LoVo (cell line): ENCODE measurements at places on chromosomes 13 and 19.

DNA sequence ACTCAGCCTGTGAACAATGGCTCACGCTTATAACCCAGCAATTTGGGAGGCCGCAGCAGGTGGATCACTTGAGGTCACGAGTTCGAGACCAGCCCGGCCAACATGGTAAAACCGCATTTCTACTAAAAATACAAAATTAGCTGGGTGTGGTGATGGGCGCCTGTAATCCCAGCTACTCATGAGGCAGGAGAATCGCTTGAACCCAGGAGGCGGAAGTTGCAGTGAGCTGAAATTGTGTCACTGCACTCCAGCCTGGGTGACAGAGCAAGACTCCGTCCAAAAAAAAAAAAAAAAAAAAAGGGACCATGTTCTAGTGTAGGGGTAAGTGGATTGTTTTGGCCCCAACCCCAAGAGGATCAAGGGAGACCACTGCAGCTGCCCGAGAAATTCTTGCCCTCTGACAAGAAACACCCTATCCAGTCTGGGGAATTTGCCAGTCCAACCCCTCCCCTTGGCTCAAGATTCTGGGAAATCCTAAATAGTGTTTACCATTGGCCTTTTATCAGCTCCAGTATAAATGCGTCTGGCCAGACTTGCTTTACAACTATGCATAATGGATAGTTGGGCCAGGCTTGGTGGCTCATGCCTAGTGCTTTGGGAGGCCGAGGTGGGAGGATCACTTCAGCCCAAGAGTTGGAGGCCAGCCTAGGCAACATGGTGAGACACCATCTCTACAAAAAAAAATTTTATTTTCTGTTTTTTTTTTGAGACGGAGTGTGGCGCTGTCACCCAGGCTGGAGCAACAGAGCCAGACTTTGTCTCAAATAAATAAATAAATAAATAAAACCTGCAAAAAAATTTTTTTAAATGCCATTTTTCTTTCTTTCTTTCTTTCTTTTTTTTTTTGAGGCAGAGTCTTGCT lies 5.1 kb upstream of the DHDH start:
- no peak for DNase-seq

DNA sequence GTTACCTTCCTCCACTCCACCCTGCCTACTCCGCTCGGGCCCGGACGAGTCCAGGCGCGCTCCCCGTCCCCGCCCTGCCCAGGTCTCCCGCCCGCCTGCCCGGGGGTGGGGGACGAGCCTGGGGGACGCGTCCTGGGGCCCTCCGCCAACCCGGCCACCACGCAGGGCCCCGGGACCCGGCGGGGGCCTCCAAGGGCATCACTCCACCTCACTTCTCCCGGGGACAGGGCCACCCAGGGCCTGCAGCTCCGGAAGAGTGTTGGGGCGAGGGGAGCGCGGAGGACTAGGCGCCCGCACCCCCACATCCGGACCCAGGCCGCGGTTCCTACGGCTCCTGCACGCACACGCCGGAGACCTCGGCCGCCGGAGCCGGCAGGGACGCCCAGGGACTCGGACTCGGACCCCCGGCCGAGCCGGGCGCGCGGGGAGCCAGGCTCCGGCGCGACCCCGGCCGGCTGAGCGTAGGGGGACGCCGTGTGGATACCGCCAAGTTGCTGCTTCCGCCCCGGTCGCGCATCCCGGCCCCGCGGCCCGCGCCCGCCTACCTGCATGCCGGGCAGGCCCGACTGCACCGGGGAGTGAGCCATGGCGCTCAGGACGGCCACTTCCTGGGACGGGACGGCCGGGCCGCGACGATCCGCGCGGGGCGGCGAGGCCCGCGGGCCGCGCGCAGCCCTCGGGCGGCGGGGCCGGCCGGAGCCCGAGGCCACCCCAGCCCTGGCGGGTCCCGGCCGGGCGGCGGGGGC lies 534 bp downstream of the STK24 start:
- no peak for DNase-seq

- DNase-seq = no peak
Observed at GRCh38 chr13:39916330-39916729, 260.9 kb downstream of the COG6 start.

DNA sequence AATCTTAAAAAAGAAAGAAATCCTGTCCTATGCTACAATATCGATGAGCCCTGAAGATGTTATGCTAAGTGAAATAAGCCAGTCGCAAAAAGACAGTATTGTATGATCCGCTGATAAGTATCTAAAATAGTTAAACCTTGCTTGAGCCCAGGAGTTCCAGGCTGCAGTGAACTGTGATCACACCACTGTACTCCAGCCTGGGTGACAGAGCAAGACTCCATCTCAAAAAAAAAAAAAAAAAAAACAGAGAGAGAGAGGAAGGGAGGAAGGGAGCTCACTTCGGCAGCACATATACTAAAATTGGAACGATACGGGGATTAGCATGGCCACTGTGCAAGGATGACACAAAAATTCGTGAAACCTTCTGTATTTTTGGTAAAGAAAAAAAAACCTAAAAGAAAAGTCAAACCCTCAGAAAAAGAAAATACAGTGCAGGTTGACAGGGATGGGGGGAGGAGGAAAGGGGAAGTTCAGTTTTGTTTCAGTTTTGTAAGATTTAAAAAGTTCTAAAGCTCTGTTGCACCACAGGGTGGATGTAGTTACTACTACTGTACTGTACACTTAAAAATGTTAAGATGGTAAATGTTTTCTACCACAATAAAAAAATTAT lies 8.4 kb downstream of the CLASRP start:
- no peak for DNase-seq

GRCh38 chr13:29587645-29588044 lies 7.8 kb downstream of the SLC7A1 start:
- no peak for DNase-seq

DNA sequence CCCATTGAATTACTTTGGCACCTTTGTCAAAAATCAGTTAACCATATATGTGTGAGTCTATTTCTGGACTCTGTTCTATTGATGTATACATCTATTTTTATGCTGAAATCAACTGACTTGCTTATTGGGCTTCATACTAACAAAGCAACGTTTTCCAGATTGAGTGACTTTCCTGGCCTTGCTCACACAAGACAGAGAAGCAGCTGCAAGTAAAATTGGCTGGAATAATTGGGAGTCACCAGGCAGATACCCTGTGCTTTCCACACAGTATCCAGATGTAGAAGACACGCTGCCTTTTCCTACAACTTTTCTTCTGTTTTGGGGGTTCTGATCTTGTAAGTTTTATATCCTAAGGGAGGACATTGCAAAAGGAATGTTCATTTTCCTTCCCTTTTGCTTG lies 11.2 kb downstream of the METTL21C start:
- no peak for DNase-seq

GRCh38 chr13:108270442-108270841 lies 924 bp downstream of the TNFSF13B start:
- DNase-seq = no peak

GRCh38 chr19:10921199-10921909 lies 7.1 kb downstream of the YIPF2 start:
- no peak for DNase-seq

DNA sequence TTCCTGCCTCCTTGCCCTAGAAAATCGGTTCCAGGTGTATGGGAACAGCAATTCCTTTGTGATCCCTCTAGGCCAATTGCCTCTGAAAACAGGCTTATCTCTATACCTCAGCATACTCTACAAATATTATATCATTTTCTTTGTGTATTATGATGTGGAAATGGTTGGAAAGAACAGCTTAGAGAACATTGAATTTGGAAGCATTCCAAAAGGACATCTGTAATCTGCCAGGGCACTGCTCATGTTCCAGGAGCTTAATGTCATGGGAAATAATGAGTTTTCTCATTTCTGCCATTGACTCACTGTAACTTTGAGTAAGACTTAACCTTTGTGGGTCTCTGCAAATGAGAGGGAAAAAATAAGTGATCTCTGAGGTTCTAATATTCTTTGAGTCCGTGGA lies 147.3 kb downstream of the UFM1 start:
- DNase-seq = no peak

DNA sequence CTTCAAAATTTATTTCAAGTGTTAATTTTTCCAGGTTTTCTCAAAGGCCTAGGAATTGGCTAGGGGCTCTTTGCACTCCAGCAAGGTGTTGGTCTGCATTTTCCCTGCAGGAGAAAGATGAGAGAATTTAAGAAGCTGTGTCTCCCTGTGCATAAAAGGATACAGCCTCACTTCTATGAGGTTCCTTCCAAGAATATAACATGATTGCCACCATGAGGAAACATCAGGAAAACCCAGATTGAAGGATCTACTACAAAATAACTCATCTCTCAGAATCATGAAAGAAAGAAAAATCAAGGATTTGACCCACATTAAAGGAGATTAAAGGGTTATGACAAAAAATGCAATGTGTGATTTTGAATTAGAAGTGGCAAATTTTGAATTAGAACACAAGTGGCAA lies 69.9 kb downstream of the RUBCNL start:
- no peak for DNase-seq

DNA sequence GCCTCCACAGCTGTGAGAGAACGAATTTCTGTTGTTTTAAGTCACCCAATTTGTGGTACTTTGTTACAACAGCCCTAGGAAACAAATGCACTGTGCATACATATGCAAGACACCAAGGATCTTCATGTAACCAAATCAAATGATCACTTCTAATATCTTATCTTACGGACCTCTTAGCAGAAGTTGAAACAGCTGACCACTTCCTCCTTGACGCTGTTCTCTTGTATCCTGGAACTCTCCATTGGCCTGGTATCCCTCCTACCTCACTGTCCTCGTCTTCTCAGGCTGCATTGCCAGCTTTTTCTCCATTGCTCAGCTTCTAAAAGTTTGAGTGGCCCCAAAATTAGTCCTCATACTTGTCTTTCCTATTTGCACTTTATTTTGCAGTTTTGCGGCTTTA lies 200.4 kb downstream of the DLEU7 start:
- DNase-seq = no peak

GRCh38 chr13:23683084-23683483 lies 112.9 kb downstream of the TNFRSF19 start:
- no peak for DNase-seq

- no peak for DNase-seq
Observed at GRCh38 chr19:49355909-49356353, 6.3 kb downstream of the TEAD2 start.

GRCh38 chr13:34002141-34002540 lies 184.2 kb downstream of the RFC3 start:
- DNase-seq = no peak

GRCh38 chr13:28492569-28493367 lies 2.2 kb downstream of the FLT1 start:
- DNase-seq = no peak

DNA sequence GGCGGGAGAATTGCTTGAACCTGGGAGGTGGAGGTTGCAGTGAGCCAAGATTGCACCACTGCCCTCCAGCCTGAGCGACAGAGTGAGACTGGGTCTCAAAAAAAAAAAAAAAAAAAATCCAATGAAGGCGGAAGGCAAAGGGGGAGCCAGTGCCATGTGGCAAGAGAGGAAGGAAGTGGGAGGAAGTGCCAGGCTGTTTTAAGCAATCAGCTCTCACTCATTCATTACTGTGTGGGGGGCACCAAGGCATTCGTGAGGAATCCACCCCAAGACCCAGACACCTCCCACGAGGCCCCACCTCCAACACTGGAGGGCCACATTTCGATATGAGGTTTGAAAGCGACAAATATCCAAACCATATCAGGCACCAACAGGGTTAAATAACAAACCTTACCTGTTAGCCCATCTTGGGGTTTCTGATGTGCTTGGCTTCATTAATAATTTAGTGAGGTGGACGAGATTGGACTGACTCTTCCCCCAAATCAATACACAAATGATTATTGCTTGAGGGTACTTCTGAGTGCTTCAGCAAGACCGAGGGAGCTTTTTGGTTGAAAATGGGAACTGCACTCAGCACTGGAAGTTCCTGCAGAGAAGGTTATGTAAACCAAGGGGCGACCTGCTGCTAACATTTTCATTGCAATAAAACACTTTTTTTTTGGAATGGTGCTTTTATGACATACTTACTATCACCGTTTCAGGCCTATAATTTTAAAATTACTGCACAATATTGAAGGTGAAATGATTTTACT lies 7.5 kb upstream of the LRP3 start:
- no peak for DNase-seq
